Amniotic stem cell (primary cell): ENCODE measurements at places on chromosomes 13 and 19.

DNA sequence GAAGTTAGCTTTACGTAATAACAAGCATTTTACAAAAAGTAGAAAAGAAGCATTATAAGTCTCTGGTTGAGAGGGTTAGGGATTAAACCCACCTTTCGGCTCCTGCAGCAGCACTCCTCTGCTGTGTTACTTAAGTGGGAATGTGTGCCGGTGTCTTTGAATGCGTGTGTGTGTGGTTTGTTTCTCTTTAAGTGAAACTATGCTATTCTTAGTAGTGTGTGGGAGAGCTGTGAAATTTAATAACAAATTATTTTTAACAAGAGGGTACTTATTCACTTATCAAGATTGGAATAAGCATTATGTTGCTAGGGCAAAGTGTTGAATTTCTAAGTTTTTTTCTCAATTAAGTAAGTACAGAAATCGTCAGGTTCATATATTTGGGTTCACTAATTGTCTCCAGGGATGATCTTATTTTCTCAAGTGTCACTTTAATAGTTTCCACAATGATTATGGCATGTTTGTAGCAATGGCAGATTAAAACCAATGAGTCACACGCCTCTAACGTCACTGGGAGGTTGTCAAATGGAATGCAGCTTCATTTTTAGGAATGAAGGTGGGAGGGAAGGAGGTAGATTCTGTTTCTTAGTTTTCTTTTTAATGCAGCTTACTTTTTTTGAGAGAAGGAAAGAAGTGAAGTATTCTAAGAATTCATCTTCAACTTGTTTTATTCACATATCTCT is 151.3 kb downstream of the LMO7 start:
- no peak for DNase-seq

GRCh38 chr13:94414141-94414540 is 65.3 kb downstream of the DCT start:
- DNase-seq, result no peak

- DNase-seq, result no peak
Measured at GRCh38 chr13:30520571-30520970, 54.8 kb upstream of the HMGB1 start.

GRCh38 chr13:110407021-110407420 is 99.9 kb downstream of the COL4A2 start:
- no peak for DNase-seq

DNA sequence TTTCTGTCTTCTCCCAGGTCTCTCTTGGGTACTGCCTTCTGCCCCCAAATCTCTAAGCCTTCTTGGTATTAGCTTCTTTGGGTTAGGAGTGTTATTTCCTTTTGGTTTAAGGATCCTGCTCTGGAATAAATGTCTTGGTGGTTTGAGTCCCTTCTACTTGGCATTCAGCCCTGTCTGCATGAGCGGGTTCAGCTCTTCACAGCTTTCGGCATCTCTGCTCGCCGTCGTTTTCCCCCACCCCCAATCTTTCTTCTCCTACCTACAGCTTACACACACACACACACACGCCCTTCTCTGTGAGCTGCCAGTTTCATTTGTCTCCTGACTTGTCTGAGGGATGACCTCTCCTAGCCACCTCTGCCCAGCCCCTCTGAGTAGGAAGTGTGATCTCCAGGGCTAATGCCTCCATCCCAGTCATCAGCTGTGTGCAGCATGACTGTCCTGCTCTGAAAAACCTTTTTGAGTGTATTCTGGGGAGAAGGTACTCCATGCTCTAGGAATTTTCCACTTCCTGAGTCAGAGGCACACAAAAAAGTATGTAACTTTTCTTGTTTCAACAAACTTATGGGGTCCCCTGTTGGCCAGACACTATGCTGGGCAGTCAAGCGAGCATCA is 4.7 kb downstream of the CNOT3 start:
- no peak for DNase-seq

DNA sequence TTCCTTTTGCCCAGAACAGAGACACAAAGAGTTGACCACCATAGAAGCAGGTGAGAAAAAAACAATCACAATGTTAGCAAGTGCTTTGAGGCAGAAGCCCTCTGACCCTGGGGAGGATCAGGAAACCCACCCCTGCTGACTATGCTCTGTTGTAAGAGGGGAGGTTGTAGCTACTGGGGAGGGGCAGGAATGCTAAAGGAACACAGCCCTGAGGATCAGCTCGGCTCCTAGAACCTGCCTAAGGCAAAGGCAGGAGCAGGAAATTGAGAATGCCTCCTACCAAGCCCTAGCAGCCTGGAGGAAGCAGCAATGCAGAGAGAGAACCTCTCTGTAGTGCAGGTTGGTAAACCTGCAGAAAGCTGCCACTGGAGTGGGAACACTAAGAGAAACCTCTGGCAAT is 624.0 kb upstream of the KLF12 start:
- no peak for DNase-seq

DNA sequence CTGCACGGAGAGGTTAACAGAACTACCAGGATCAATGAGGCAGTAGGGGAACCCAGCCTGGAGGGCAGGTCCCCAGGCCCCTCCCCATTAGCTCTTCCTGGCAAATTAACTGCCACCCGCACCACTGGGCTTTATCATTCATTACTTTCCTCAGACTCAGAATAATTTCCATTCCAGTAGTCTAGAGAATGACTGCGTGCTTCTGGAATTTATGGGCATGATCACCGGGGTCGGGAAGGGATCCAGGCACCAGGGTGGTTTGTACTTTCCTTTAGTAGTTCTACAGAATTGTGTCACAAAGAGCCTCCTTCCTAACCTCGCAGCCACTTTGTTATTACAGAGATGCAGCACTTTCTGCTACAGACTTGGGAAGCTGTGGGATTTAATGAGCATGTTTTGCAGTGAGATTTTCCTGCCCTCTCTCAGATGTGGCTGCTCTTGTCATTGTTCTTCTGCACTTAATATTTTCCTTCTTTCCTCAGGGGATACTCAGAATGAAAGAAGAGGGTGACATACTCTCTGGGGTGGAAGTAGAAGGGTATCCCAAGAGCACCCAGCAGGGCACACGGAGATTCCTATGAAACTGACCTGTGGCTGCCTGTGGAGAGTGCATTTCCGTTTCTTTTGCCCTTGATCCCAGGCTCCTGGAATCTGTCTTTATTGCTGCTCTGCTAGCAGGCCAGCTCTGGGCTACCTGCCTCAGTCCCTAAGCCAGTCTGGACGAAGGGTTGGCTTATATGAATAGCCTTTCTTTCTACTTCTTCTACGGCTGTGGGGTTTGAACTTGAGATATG is 285.0 kb upstream of the SLC10A2 start:
- no peak for DNase-seq

- DNase-seq, result no peak
Measured at GRCh38 chr19:2546128-2547032, 70.5 kb downstream of the GADD45B start.

- no peak for DNase-seq
Measured at GRCh38 chr19:52659013-52659412, 20.9 kb upstream of the ZNF83 start.

GRCh38 chr19:4337906-4338440 is 654 bp downstream of the STAP2 start:
- no peak for DNase-seq

GRCh38 chr13:45731455-45731854 is 29.3 kb downstream of the CBY2 start:
- no peak for DNase-seq

DNA sequence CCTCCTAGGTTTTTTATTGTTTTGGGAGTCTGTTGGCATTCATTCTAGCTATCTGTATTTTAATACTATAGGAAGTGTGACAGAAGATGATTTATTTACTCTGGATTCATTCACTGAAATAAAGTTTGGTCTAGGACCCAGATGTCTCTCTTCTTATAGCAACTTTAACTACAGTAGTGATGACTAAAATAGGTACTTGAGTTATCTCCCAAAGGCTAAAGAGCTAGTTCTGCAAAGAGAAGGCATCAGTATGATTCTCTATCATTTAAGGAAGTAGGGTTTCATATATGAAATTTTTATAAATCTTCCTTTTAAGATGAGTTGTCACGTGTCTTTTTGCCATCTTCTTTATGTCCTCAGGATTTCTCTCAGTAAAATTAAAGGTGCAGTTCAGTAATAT is 507.4 kb downstream of the KCTD12 start:
- DNase-seq, result no peak

DNA sequence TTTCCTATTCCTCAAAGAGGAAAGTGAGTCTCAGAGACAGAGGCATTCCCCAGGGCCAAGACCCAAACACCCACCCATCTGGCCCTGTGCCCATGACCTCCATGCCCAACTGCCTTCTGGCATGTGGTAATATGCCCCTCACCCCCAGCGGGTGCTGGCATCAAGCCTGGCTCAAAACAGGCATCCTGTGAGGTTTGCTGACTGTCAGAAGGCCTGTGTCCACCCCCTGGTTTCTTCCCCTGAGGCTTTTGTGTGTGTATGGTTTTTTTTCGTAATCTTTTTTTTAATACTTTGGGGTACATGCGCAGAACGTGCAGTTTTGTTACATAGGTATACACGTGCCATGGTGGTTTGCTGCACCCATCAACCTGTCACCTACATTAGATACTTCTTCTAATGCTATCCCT is 7.6 kb upstream of the KANK2 start:
- no peak for DNase-seq

DNA sequence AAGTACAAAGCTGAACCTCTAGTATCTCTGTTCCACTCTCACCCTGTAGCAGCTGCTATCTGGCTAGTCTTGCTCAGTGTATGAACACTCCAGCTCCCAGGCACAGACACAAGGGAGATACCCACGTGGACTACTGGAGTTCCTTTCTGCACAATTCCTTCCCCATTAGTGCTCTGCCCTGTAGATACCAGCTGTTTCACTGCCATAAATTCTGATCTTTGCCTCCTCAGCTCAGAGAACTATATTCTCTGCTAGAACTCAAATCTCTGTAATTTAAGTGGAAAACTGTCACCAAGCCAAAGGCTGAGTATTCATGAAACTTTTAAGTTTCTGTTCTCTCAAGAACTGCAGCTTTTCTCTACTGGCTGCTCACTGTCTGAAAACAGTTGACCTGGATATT is 273.7 kb downstream of the DIAPH3 start:
- DNase-seq, result no peak

DNA sequence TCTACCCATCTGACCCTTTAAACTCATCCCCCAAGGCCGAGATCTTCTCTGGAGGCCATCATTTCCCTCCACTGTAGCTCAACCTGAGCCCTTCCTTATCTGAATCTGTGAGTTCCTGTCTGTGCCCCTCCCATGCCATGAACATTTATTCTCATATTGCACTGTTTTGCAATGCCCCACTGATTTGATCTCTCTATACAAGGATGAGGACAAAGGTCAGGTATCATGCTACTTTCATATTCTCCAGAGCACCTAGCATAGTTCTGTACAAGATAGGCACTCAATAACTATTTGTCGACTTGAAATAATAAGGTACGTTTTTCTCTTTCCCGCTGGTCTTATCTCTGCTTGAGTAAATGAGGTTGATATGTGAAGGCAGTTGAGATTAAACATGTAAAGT is 135.5 kb downstream of the KLF5 start:
- no peak for DNase-seq

DNA sequence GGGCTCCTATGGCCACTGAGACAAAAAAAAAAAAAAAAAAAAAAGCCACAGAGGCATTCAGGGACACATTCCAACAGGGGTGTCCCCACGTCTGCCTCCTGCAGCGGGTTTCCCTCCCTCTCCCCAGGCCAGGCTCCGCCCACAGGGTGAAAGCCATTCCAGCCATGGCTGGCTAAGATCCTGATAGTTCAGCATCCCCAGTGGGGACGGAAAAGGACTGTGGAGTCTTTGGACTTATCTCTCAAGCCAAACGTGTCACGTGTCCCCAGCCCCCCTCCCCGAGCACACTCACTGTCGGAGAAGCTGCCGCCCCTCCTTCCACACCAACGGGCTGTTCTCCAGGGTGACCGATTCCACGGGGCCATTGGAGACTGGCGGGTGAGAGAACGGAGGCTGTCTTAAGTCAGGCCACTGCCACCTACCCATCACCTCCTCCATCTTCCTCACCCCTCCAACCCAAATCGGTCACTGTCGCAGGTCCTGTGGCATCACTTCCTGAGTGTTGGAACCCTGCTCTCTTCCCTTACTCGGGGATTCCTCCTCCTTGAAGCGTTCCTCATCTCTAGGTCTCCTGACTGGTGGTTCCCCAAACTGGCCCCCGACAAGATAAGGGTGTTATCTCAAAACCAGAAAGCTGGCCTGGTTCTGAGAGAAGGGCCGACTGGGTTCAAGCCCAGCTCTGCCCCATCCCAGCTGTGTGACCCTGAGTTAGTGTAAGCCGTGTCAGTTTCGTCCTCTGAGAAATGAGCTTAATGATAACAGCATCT is 9.1 kb upstream of the FKRP start:
- DNase-seq, result no peak

DNA sequence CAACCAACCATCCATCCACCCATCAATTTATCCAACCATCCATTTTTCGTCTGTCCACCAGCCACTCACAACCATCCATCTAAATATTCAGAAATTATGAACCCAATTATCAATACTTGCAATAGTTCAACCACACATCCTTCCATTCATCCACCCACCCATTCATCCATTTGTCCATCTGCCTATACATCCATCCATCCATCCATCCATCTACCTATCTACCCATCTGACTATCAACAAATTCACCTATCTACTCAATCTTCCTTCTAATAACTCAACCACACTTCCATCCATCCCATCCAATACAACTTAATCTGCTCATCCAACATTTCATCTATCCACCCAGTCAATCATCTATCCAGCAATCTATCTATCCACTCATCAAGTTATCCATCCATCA is 46.3 kb downstream of the UNC13A start:
- no peak for DNase-seq

DNA sequence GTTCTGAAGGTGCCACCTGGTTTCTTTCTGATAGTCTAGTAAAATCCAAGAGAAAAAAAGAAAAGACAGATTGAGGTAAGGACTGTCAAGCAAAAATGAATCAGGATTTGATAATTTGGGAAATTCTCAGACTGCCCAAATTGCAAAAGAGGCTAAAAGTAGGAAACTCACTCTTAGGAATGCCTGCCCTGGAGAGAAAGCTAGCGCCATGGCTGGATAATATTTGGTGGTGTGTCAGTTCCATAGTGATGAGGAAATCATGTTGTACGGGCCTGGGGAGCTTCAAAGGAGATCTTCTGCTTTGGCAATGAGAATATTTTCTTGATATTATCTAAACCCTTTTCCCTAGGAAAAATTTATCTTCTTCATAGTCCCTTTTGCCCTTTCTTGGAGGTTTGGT is 1008.1 kb upstream of the SLC10A2 start:
- DNase-seq, result no peak

- DNase-seq, result no peak
Measured at GRCh38 chr13:113734099-113734825, 24.8 kb upstream of the TMEM255B start.

DNA sequence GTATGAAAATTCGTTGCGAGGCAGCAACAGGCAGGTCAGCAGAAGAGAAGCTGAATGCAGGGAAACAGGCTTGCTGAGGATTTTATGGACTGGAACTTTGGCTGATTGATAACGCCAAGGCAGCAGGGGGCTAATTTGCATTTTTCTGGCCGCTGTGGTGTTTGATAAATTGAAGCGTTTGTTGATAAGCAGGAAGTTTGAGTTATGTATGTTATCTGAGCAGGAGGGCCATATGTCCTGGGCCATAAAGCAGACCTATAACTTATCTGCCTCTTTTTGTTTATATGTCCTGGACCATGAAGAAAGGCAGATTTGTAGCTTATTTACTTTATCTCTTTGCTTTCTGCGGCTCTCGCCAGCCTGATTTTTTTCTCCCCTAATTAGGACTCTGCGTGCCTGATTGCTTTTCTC is 65.9 kb downstream of the ZNF627 start:
- DNase-seq, result no peak

- no peak for DNase-seq
Measured at GRCh38 chr13:26558987-26559386, 1.5 kb downstream of the WASF3 start.

GRCh38 chr13:99636306-99636705 is 135.0 kb downstream of the TM9SF2 start:
- no peak for DNase-seq
